Upper lobe of right lung (tissue), 1 donor: ENCODE measurements at places on chromosomes 7 and 10.

DNA sequence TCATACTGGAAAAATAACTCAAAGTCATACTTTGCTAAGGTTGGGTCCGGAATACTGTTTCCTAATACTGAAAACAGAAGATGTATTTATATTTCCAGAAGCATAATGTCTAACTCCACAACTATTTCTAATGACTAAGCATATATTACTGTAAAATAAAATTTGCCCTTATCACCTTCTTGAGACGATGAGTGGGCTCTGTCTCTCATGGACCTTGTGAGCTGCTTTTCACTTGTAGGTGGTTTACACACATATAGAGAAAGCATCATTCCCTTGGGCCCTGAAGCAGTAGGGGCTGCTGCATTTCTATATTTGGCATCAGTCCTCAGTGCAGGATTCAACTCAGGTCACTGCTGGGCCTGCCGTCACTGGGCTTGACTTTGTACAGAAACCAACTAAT, 10.7 kb upstream of the FAM13C start:
- H3K27me3 ChIP-seq: no peaks in the 10 kb centered on the region
- H3K4me3 ChIP-seq: no peak overlapping the region
- DNase-seq: no peak
- H3K4me1 ChIP-seq: no peaks in the 10 kb centered on the region
- H3K36me3 ChIP-seq: no peaks in the 10 kb centered on the region
- H3K27ac ChIP-seq: no peak overlapping the region

DNA sequence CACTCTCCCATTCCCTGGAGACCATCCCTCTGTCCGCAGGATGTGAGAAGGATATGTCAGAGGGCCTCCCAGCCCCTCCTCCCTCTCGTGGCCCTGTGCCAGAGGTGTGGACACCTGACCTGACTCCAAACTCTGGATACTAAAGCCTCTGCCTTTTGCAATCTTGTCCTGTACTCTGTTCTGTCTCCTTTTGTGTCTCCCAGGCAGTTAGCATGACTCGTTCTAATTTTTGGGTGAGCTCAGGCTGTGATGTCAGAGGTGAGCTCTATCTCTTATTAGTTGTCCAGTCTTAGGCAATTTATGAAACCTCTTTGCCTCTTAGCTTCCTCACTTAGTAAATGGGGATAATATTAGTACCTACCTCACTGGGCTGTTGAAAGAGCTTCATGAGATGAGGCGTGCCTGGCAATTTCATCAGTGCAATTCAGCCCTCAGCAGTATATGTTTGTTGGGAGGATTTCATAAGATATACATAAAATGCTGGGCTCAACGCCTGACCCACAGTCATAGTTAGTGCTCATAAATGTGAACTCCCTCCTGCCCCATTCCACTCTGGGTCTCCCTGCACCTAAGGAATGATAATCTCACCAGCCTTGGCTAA, 10.9 kb downstream of the MARVELD1 start:
- no peak overlapping the region for H3K27ac ChIP-seq
- no peaks in the 10 kb centered on the region for H3K27me3 ChIP-seq
- H3K4me3 ChIP-seq: no peak overlapping the region
- H3K36me3 ChIP-seq: no peaks in the 10 kb centered on the region

DNA sequence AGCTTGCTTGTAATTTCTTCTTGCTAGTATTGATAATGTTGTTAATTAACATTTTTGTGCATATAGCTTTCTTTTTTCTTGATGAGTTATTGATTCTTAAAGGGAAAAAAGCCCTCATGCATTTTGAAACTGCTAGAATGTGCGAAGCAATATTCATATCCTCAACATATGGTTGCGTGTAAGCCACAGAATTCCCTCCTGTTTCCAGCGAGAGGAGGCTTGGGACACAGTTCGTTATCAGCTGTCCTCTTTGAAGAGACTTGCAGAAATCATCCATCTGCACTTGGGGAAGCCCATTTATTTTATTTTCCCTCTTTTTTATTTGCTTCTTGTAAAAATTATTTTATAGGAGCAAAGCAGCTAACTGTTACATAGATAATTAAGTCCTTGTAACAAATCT, 398.0 kb downstream of the ADRA2A start:
- H3K27ac ChIP-seq: no peak overlapping the region
- H3K27me3 ChIP-seq: no peaks in the 10 kb centered on the region
- no peak overlapping the region for H3K4me3 ChIP-seq
- no peaks in the 10 kb centered on the region for H3K4me1 ChIP-seq
- no peak for DNase-seq
- H3K36me3 ChIP-seq: no peaks in the 10 kb centered on the region

GRCh38 chr7:152862006-152862405, 102.5 kb downstream of the ACTR3B start:
- no peaks in the 10 kb centered on the region for H3K27me3 ChIP-seq
- H3K36me3 ChIP-seq: no peaks in the 10 kb centered on the region
- no peak overlapping the region for H3K27ac ChIP-seq
- no peak for DNase-seq
- no peaks in the 10 kb centered on the region for H3K4me1 ChIP-seq

- no peak overlapping the region for H3K4me3 ChIP-seq
- no peaks in the 10 kb centered on the region for H3K36me3 ChIP-seq
- H3K4me1 ChIP-seq: no peaks in the 10 kb centered on the region
- H3K27ac ChIP-seq: no peak overlapping the region
- peaks cover 1% of the 10 kb centered on the region for H3K27me3 ChIP-seq
These were observed 789 bp downstream of the PDE6C start for GRCh38 chr10:93613126-93613525.

GRCh38 chr10:124359336-124359832, 59.3 kb downstream of the OAT start:
- H3K4me3 ChIP-seq: no peak overlapping the region
- no peaks in the 10 kb centered on the region for H3K36me3 ChIP-seq
- no peaks in the 10 kb centered on the region for H3K27me3 ChIP-seq

DNA sequence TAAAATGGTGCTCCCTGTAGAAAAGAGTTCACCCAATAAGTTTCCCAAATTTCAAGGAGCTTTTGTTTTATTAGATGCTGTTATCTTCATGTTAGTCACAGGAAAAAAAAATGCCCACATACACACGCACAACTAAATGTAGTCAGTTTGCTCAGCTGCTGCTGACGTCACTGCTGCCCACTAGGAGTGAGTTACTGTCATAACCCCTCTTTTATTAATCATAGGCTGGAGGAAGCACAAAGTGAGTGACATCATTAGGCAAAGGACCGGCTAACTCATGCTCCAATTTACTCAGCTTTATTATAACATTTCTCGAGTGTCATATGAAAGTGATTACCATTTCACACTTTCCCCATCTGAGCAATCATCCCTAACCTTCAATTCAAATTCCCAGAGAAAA, 6.7 kb upstream of the INHBA start:
- no peaks in the 10 kb centered on the region for H3K27me3 ChIP-seq
- no peaks in the 10 kb centered on the region for H3K36me3 ChIP-seq
- no peak for DNase-seq
- H3K4me3 ChIP-seq: no peak overlapping the region
- no peak overlapping the region for H3K27ac ChIP-seq
- H3K4me1 ChIP-seq: peaks cover 12% of the 10 kb centered on the region

DNA sequence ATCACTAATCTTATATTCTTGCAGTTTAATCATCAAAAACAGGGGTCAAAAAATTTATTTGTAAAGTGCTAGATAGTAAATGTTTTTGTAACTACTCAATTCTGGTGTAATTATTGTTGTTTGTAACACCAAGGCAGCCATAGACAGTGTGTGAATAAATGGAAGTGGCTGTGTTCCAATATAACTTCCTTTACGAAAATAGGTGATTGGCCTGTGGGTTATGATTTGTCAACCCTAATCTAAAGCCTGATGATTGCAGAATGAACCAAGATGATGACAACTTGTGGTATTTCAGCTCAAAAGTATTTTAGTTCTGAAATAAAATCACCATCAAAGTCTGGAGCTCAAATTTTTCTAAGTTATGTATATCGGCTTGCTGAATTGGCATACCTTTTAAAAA, 34.4 kb upstream of the ETV1 start:
- no peak for DNase-seq
- H3K36me3 ChIP-seq: no peaks in the 10 kb centered on the region
- no peaks in the 10 kb centered on the region for H3K4me1 ChIP-seq
- H3K27me3 ChIP-seq: no peaks in the 10 kb centered on the region
- H3K4me3 ChIP-seq: no peak overlapping the region
- H3K27ac ChIP-seq: no peak overlapping the region

- no peak overlapping the region for H3K27ac ChIP-seq
- no peak overlapping the region for H3K4me3 ChIP-seq
- no peaks in the 10 kb centered on the region for H3K36me3 ChIP-seq
- no peaks in the 10 kb centered on the region for H3K4me1 ChIP-seq
- no peaks in the 10 kb centered on the region for H3K27me3 ChIP-seq
- no peak for DNase-seq
These were observed 556.8 kb upstream of the GALNT17 start for GRCh38 chr7:70574970-70575799.

GRCh38 chr7:123787220-123788007, 38.6 kb upstream of the WASL start:
- no peaks in the 10 kb centered on the region for H3K27me3 ChIP-seq
- no peak for DNase-seq
- no peak overlapping the region for H3K4me3 ChIP-seq
- no peaks in the 10 kb centered on the region for H3K36me3 ChIP-seq
- H3K27ac ChIP-seq: no peak overlapping the region
- H3K4me1 ChIP-seq: no peaks in the 10 kb centered on the region

- H3K36me3 ChIP-seq: peaks cover 16% of the 10 kb centered on the region
- H3K27me3 ChIP-seq: no peaks in the 10 kb centered on the region
- peaks cover 3% of the 10 kb centered on the region for H3K4me1 ChIP-seq
- no peak overlapping the region for H3K4me3 ChIP-seq
These were observed 4.5 kb upstream of the PRKAR1B start for GRCh38 chr7:731440-732085.

DNA sequence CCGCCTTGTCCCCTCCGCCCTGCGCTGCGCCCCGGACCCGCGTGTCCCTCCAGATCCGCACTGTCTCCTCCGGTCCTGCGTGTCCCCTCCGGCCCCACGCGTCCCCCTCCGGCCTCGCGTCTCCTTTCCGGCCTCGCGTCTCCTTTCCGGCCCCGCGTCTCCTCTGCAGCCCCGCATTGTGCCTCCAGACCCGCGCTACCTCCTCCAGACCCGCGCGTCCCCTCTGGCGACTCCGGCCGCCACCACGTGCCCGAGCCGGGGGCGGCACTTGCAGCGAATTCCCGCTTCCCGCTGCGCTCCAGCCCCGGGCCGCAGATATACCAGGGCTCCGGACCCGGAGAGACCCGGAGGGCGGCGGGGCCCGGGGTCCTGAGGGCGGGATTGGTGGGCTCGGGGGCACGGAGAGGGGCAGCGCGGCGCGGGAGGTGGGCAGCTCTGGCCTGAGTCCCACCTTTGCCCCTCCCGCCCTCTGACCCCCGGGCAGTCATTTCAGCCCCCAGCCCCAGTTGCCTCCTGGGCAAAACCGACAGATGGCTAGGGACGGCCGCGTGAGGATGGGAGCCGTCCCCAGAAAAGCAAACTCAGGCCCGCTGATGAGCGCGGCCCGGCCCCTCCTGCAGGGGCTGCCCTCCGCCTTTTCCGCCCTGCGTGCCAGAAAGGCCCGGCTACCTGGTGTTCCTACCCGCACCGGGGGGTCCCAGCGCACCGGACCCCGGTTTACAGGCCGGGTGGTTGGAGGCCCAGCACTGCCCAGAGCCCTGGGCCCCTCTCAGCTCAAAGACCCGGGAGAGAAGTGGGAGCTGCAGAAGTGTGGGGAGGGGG, 56.5 kb downstream of the RBM17 start:
- no peak for DNase-seq
- peak overlapping the region; percentile 84 for H3K27ac ChIP-seq
- H3K27me3 ChIP-seq: no peaks in the 10 kb centered on the region
- no peaks in the 10 kb centered on the region for H3K36me3 ChIP-seq
- peak overlapping the region; percentile 79 for H3K4me3 ChIP-seq
- peaks cover 13% of the 10 kb centered on the region for H3K4me1 ChIP-seq

DNA sequence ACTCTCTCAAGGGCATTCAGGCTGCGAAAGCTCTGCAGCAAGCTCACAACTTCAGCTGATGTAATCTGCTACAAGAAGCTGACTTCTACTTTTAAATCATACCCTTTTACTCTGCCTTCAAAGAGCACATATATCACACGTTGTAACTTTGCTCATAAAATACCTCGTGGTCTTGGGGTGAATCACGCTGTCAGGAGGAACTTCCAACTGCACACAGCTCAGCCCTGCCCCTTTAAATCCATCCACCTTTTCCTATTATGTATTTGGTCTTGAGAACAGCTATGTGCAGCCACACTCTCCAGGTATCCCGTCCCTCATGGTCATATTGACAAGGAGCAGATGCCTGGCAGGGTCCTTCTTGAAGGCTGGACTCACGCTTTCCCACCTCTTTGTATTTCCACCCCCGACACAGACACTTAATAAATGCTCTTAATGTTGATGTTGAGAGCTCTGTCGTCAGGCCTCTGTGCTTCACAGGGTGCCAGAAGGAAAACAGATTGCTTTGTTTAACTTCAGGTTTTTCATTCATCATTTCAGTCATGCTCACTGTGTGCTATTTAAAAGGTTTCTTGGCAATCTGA, 47.6 kb downstream of the ICA1 start:
- H3K4me3 ChIP-seq: no peak overlapping the region
- no peak for DNase-seq
- no peaks in the 10 kb centered on the region for H3K27me3 ChIP-seq
- H3K36me3 ChIP-seq: no peaks in the 10 kb centered on the region

- H3K4me3 ChIP-seq: peak overlapping the region; percentile 40
- H3K27ac ChIP-seq: no peak overlapping the region
- H3K4me1 ChIP-seq: no peaks in the 10 kb centered on the region
- no peaks in the 10 kb centered on the region for H3K27me3 ChIP-seq
These were observed 1196.9 kb downstream of the SORCS3 start for GRCh38 chr10:105837951-105838350.

DNA sequence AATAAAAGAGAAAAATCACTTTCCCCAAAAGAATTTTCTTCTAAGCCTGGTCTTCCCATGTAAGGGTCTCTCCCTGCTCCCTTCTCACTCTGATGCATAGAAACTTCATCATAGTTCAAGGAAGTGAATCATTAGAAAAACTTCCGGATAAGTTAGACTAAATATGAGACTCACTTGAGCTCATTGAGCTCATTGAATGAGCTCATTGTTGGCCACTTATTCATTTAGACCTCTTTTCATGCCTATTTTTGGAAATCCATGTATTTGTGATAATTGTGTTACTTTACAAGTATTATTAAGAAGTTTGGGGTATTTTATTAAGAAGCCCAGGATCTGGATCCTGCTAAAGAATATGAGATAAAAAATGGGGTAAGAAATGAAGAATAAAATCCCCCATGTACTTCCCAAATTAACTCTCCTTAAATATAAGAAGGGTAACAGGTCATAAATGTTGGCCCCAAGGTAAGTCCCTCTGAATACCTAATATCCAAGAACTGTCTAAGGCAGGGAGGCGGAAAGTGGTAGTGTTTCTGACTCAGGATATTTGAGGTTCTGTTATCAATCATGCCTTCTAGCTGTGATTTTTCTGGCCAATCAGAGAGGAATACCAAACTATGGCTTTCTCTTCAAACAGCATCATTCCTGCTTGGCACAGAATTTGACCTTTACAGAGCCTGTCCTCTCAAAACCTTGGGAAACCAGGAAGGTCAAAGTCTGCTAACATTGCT, 236.5 kb upstream of the PTN start:
- H3K4me3 ChIP-seq: no peak overlapping the region
- H3K36me3 ChIP-seq: no peaks in the 10 kb centered on the region
- H3K4me1 ChIP-seq: no peaks in the 10 kb centered on the region
- DNase-seq: no peak
- H3K27ac ChIP-seq: no peak overlapping the region

- no peak for DNase-seq
- no peak overlapping the region for H3K27ac ChIP-seq
- H3K4me3 ChIP-seq: no peak overlapping the region
- H3K36me3 ChIP-seq: no peaks in the 10 kb centered on the region
- H3K4me1 ChIP-seq: peaks cover 16% of the 10 kb centered on the region
These were observed 3.1 kb upstream of the GOT1 start for GRCh38 chr10:99433378-99434020.
